Activated CD4-positive, alpha-beta T cell treated with anti-CD3 and anti-CD28 coated beads, Interleukin-2, Interleukin-6, amounts not matched to agents 100 ng/mL and 50 ng/mL, durations not matched to agents 16 hours and 8 hours (primary cell): ENCODE measurements at places on chromosomes 4 and X.

DNA sequence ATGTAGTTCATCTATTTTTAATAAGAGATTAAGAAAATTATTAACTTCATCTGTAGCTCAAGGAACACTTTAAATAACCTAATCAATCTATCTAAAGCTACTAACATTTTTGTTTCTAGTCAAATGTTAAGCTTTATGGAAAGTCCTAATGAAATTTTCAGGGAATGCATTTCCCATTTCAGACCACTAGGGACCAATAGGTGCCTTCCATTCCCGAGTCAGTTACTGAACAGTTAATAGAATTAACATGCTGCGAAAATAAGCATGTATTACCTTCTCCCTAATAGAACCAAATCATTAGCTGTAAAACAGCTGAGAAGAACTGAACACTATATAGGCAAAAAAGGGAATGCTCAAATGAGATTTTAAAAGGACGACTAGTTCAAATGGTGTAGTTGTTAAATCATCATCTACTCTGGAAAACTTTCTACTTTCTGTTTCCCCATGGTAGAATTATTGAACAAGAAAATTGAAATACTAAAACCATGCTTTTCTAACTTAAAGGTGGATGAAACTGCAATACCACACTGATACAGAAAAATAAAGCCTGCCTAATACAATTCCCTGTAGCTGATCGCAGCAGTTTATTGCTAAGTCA, 22.5 kb downstream of the STX18 start:
- DNase-seq: no peak

- peak; percentile 79 for DNase-seq
Observed at GRCh38 chr4:184534511-184535391, 60.4 kb upstream of the IRF2 start.

DNA sequence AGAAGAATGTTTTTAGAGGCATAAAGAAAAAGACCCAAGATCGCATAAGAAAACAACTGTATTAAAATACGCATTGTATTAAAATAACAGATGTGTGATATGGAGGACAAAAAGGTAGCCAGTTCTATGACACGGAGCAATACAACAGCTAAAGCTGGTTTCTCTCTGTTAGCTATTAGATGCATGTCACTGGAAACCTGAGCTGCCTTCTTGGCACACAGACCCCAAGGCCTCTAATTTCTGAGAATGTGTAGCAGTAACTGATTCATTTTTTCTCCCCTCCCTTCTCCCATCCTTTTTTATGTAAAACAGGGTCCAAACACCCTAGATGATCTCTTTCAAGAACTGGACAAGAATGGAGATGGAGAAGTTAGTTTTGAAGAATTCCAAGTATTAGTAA, 4.1 kb downstream of the S100G start:
- no peak for DNase-seq

- DNase-seq: no peak
Observed at GRCh38 chrX:125757794-125758564, 408.1 kb downstream of the DCAF12L2 start.

- DNase-seq: no peak
Observed at GRCh38 chr4:25378437-25378743, 1.3 kb downstream of the ANAPC4 start.

DNA sequence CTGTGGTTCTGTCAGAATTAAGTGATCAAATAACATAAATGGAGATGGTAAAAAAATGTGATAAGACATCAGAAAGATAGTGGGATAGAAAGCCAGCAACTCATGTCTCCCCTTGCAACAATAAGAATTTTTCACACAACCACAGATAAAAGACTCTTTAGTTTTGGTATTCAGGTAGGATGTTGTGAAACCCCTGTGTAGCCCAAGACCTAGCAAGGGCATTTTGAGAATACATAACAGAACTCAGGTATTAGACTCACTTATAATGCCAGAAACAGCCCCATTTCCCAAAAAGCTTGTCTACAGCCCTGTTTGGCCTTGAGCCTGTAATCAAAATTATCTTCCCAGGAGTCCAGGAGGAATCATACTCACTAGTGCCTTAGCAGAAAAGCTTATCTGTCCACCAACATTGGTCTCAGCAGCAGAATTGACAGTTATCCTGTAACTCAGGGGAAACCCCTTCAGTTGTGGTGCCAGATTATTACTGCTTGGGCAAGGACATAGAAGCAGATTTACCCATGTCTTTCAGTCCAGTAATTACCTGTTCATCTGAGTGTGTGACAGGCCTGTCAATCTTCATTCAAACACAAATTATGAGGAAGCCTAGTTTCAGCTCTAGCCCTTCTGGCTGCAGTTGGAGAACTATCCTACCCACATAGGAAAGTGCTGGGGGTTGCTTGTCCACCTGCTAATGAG, 41.0 kb upstream of the UGT2B17 start:
- DNase-seq: no peak

DNA sequence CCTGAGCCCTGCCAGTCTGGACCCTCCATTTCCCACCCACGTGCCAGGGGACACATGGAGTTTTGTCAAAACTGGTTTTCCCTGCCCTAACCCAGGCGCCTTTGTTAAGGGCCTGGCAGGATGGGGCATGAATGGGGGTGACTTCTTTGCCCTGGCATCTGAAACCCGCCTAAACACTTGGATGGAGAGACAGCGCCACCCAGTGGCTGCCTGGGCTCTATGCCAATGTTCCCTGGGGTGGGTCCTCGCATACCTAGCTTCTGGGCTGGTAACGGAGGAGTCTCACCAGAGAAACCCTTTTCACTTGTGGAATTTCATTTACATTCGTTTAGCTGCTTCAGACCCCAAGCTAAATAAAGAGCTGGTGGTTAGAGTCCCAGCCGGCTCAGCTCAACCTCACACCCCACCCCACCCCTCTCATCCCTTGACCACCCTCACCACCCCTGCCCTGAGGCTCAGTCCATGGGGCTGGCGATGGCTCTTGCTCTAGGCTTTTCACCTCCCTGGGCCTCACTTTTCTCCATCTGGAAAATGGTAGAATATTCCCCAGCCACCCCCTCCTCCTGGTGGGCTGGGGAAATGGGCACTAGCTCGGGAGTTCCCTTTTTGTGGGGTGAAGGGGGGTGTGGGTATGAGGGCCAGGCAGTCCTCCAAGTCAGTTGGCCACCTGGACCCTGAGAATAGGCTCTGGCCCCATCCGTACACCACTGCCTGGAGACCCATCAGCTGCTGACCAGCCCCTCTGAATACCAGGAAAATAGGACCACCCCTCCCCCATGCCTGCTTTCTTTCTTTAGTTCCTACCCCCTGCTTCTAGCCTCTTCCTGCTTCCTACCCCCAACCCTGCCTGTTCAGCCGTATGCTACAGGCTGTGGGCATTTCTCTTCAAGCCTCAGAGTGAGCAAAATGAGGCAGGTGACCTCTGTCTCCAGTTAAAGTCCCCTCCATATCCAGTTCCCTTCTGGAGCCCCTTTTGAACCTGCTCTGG, 57.1 kb upstream of the PJA1 start:
- DNase-seq: peak; percentile 81

- DNase-seq: no peak
Observed at GRCh38 chrX:16828124-16828908, 41.8 kb downstream of the RBBP7 start.

- DNase-seq: no peak
Observed at GRCh38 chr4:159317203-159317602, 214.3 kb downstream of the RAPGEF2 start.

- DNase-seq: no peak
Observed at GRCh38 chr4:26235500-26235899, 85.3 kb upstream of the RBPJ start.

- DNase-seq: no peak
Observed at GRCh38 chr4:143118663-143119062, 66.1 kb upstream of the USP38 start.

DNA sequence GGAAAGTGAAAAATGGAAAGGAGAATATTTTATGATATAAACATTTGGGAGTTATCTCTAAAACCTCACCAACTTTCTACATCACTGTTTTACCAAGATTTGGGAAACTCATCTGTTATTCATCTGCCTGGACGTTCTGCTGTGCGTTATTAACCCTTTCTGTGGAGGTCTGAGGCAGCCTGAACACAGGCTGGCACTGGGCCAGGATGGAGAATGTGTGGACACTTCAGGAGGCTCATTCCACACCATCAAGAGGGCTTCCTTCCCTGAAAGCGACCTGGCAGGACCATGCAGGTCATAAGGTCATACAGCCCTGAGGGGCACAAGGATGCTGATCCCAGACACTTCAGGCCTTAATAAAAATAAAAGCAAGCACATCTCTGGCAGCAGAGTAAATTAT, 31.2 kb upstream of the TMEM184C start:
- DNase-seq: no peak

DNA sequence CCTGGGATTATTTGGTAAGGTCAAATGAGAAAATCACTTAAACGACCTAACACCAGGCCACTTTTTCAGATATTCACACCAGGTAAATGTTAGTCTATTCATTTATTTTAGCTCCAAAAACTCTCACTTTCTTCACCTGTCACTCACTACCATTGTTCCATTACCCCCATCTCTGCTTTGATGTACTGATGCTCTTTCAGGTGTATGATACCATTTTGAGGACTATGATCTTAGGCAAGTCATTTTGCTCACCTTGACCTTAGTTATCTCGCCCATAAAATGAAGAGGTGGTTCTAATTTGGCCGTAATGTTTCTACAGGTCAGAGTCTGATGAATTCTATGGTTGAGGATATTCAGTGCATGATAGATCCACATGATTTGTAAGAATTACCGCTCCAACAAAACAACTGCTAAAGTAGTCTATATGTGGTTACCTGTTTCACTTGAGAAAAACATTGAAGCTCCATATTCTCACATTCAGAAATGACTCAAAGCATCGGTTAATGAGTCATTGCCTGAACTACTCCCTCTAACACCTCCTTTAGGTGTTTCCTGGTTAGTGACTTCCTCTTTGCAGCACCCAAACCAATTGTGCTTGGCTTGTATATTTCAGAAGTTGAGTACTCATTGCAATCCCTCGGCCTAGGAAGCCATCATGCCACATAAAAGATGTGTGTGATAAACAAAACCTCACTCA, 4.5 kb downstream of the DTHD1 start:
- DNase-seq: peak; percentile 95

- DNase-seq: no peak
Observed at GRCh38 chrX:22135171-22135711, 103.1 kb downstream of the PHEX start.

DNA sequence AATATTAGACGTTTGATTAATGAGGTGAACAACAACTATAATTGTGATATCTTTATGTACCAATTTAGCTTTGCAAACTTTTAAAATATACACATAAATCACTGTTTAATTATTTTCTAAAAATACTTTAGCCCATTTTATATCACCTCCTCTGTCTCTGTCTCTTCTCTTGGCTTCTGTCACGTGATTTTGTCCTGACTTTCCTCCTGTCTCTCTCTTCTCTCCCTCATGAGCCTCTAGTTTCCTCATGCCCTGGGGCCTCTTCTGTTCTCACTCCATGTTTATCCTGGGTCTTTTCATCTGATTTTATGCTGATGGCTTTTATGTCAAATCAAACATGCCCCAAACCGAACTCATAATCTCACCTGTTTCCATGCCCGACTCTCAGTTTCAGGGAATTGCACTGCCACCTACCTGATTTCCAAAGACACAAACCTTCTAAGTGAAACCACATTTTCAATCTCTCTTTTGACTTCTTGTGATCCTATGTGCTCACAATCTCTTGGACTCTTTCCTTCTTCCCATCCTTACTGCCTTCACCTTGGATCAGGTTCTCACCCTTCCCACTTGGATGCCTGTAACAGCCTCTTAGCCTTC, 303.0 kb upstream of the GALNT7 start:
- no peak for DNase-seq

GRCh38 chrX:35444671-35445355, 353.3 kb upstream of the MAGEB16 start:
- DNase-seq: no peak

DNA sequence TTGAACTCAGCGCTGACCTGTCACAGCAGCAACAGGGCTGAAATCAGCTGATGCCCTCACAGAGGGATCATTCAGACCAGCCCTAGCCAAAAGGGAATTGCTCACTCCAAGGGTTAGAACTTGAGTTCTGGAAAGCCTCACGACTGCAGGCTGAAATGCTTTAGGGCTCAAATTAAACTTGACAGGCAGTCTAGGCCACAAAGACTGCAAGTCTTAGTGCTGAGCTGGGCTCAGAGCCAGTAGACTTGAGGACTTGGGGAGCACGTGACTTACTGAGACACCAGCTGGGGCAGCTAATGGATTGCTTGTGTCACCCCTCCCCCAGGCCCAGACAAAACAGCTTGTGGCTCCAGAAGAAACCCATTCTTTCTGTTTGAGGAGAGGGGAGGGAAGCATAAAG, 119.0 kb upstream of the SLC6A14 start:
- no peak for DNase-seq

- DNase-seq: no peak
Observed at GRCh38 chrX:103347682-103348397, 8.5 kb upstream of the TCEAL9 start.

DNA sequence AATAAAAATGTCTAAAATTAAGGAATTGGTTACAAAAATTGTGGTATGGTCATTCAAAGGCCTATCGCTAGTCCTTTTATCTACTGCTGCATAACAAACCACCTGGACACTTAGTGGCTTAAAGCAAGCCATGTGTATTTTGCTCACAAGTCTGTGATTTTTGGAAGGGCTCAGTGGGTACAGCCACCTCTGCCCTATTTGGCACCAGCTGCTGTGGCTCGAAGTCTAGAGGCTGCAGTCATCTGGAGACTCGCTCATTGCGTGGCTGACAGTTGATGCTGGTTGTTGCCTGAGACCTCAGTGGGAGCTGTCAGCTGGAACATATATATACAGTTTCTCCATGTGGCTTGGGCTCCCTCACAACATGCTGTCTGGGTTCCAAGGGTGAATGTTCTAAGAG, 60.8 kb upstream of the MID1 start:
- DNase-seq: no peak

GRCh38 chr4:56990109-56990905, 11.6 kb downstream of the POLR2B start:
- DNase-seq: no peak

DNA sequence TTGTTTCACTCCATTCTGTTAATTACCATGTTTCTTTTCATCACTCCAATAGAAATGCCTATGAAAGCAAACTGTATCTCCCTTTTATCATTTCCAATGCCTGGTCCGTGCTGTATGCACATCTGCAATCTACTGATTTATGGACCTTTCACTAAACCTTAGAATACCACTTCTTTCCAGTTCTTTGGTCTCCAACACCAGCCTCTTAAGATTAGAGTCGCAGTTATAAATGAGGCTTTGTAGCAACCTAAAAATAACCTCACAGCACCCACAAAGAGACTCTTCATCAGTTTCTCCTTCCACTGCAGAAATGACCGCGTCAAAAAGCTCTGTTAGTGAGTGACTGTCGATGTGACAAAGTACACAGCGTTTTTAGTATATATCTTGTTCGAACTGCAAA, 282.6 kb downstream of the ADGRA3 start:
- no peak for DNase-seq

GRCh38 chr4:86957215-86957614, 22.4 kb downstream of the AFF1 start:
- DNase-seq: no peak
